NCI-H2171 treated with DMSO at 0.1 percent for 48 hours (cell line): ENCODE measurements at places on chromosomes 2 and 18.

GRCh38 chr18:60064271-60064670 lies 164.5 kb downstream of the PMAIP1 start:
- no peak for DNase-seq

GRCh38 chr2:10410001-10410822 lies 37.9 kb downstream of the ODC1 start:
- peak; percentile 78 for DNase-seq

DNA sequence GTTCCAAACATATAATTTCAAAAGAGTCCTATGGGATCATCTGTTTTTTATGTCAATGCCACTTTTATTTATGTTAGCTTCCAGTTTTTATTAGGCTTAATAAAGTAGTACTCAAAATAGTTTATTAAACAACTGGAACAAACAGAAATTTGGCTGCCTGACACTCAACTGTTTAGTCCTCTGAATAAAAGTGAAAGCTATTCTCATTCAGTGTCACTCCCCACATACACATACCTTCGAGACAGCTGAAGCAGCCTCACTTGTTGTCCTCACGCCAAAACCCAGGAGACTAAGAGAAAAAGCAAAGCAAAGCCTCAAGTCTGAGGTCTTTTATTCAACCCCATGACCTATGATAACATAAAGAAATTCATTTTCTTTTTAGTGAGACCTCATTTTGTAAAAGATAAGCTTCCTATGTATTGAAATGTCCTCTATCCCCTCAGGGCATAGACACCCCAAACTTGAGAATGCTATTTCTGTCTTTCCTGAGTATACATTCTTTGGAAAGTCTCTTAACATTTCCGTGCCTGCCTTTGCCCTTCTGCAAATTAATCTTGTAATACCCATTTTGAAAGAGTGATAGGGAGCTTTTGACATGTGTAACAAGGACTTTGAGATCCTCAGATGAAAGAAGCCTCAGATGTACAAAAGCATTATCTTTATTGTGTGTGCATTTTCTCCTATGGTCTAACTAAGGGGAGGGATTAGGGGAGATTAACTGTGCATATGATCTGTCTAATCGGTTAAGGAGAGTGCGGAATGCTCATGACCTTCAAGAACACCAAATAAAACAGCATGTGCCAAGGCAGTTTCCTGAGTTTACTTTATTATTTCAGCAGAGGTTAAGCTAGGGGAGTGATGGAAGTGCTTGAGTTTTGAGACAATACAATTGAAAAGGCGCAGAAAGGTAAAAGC lies 1523.7 kb upstream of the PIK3C3 start:
- no peak for DNase-seq

GRCh38 chr2:223054193-223054781 lies 2.3 kb downstream of the KCNE4 start:
- no peak for DNase-seq

DNA sequence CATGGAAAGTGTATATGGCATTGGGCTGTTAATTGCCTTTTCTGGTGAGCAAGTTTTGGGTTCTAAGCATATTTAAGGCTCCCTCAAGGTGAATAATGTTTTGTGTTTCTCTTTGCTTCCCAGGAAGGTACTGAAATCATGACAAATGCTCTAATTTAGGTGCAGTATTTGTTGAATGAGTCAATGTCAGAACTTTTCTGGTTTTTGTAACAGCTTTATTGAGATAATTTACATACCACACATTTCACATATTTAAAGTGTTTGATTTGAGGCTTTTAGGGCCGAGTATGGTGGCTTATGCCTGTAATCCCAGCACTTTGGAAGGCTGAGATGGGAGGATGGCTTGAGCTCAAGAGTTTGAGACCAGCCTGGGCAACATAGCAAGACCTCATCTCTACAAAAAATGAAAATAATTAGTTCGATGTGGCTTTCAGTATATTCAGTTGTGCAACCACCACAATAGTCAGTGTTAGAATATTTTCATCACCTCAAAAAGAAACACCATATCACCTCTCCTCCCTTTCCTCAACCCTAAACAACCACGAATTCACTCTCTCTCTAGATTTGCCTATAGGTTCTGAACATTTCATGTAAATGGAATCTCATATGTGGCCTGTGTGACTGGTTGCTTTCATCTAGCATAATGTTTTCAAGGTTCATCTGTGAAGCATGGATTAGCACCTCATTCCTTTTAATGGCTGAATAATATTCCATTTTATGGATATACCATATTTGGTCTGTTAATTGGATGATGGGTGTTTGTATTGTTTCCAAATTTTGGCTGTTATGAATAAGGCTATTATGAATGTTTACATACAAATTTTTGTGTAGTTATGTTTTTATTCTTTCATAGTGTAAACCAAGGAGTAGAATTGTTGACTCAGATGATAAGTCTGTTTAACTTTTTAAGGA lies 54.9 kb downstream of the MGAT5 start:
- no peak for DNase-seq

- peak; percentile 40 for DNase-seq
Measured at GRCh38 chr2:42722320-42723190, 41.4 kb downstream of the OXER1 start.

- no peak for DNase-seq
Measured at GRCh38 chr18:31791817-31792579, 31.3 kb upstream of the SLC25A52 start.

DNA sequence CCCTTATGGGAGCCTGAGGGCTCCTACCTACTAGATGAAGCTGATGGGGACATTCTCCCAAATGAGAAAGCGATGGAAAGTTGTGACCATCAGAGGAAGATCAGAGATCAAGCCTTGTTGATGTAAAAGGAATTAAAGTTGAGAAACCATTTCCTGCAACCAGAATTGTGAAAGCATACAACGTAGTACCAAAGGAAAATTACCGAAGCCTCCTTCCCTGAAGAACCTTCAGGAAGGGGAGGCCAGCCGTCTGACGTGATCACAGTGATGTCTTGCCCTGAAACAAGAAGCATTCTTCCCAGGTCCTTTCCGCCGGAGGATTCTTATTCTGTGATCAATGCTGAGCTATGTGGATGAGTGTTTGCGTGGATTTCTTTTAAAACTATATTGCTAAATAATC lies 211.6 kb upstream of the TNP1 start:
- DNase-seq: no peak

DNA sequence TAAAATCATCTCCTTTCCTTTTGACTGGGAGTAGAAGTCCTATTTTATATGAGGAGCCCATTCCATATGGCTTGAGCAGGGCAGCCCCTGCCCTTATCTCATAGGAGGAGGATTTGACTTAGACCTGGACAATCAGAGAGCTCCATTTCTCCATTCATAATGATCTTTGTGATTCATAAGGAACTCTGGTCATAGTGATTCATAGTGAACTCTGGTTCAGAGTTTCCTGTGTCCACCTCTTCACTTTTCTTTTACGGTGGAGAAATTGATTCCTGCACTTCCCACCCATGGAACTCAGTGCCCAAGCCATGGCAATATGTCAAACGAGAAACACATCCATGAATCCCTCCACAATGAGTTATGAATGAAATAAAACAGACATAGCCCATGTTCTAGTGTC lies 12.8 kb upstream of the MYO3B start:
- no peak for DNase-seq

DNA sequence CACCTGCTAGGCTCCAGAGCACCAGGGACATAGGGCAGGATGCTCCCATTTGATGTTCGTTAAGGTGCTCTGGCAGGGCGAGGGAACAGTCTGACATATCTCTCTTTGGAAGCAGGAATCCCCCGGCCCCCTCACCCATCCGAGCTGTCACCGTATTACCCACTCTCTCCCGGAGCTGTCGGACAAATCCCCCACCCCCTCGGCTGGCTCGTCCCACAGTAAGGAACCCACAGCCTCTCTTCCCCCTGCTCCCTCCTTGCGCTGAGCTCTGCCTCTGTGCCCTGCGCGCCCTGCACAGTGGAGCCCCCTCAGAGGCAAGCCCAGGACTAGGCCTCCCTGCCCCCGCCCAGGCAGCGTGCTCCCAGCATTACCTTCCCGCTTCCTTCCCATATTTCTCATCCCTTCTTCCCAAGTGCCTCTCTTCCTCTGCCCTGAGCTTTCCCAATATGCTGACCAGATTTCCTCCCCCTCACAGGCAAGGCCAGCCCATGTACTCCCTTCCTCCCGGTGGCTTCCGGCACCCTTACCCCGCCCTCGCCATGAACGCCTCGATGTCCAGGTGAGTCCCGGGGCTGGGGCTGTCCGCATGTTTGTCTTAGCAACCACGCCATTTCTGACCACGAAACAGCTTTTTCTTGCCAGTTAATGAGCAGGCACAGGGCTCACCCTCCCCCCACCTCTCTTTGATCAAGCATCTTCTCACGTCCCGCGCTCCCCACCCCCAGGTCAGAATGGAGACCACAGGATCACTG lies 23.8 kb downstream of the TGOLN2 start:
- no peak for DNase-seq

DNA sequence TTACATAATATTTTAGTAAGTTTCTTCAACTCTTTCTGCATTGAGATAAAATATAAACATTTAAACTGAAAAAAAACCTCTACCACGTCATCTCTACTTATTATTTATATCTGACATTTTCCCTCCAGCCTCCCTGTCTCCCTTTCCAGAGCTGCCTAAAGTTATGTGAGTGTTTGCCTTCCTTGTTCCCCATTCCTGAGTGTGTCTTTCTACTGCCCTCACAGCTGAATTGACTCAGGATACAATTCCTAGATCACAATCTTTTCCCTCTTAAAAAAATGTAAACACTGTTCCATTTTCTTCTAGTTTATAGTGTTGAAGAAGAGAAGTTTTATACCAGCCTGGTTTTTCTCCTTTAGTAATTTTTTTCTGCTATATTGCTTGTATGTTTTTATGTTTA lies 5.3 kb downstream of the TRPM8 start:
- DNase-seq: no peak

DNA sequence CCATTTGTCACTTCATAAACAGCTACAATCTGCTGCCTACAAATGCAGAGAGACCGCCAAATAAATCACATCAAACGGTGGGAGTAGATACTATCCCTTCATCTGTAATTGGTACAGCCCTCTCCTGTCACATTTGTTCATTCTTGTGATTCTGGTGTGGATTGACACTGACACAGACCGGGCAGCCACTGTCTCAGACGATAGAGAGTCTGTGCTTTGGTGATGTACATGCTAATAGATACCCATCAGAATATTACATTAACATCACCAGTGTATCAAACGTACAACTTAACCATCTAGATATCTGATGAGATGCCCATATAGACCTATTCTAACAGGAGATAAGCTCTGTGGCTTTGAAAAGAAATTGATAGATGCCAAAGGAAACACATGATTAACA lies 419.7 kb upstream of the ZEB2 start:
- DNase-seq: no peak

DNA sequence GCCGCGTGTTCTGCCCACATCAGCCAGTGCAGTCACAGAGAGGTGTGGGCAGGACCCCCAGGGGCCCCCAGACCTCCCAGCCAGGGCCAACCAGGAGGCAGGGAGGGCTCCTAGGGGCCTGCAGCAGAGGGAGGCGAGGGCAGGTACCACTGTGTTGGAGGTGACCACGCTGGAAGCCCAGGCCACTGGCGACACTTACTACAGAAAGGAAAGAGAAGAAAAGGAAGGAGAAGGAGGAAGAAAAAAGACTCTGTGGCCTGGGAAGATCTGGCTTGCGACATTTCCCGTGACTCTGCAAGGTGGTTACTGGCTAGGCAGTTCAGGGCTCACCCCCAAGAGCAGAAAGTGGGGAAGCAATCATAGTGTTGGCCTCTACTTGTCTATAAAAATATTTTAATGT lies 98.1 kb upstream of the BCL2L11 start:
- no peak for DNase-seq
